ENCODE measurements at places on chromosomes 1 and 21.

GRCh38 chr21:35476621-35477395 lies 427.7 kb upstream of the RUNX1 start:
- DNase-seq = no peak

DNA sequence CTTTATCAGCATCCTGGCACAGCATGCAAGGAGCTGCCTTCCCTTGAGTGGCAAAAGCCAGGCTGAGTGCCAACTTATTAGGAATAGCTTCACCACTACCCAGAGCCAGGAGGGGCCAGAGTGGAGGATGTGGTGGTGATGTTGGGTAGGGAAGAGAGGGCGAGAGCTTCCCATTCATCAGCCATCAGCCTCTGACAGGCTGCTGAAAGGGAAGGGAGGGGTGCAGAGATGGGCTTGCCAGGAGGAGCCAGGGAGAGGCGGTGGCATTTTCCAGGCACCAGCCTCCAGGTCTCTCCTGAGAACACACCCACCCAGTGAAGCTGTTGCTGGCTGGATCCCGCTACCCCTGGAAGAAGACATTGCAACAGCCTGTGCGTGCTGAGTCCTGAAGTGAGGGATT lies 168.5 kb downstream of the ACTL8 start:
- no peak for DNase-seq

- DNase-seq = no peak
Measured at GRCh38 chr1:184724843-184725242, 29.8 kb downstream of the EDEM3 start.

- DNase-seq = no peak
Measured at GRCh38 chr1:201570181-201570885, 31.4 kb downstream of the NAV1 start.

DNA sequence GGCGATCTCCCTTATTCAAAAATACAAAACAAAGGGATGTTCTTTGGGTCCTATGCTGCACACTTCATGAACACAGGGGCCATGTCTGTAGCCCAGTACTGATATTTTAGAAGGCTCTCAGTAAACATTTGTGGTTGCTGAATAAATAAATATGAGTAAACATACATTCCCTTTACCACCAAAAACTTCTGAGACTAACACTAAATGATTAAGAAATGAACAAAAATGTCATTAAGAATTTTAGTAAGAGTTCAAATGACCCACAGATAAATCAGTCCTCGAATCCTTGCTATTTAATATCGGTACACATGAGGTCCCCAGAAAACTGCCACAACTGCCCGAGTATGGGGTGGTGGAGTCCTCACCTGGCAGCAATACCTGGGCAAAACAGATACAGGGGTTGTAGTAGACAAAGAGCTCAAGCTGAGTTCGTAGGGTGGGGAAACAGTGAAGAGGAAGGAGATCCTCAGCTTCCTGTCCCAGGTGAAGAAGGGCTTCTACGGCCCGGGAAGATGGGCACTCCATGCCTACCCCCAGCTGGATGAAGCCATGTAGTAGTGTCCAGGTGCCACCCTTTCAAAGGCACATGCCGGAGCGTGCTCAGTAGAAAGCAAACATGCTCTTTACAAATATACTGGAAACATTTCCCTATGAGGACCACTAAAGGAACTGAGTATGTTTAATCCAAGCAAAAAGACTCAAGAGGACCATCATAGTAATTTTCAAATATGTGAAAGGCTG lies 72.6 kb upstream of the ARHGAP29 start:
- DNase-seq = no peak

GRCh38 chr21:16554503-16554902 lies 824.7 kb downstream of the USP25 start:
- DNase-seq = no peak

GRCh38 chr1:239212811-239213220 lies 173.6 kb upstream of the CHRM3 start:
- no peak for DNase-seq

DNA sequence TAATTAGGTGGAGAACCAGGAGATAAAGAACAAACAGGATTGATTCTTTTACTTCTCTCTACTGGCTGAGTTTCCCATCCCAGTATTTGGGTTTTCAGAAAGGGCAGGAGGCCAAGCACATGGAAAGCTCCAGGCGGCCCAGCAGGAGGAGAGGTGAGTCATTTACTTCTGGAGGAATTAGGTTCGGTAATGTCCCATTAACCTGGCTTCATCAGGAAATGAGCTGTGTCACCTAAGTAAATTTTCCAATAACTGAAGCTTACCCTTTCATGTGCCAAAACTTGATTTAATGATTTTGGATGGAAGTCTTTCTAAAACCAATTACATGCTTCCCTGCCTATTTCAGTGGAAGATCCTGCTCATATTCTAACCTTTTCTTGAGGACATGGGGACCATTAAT lies 257.6 kb upstream of the USP24 start:
- no peak for DNase-seq

- no peak for DNase-seq
Measured at GRCh38 chr21:22277341-22277740, 1279.1 kb downstream of the NCAM2 start.

GRCh38 chr1:197178998-197179397 lies 32.5 kb upstream of the ASPM start:
- DNase-seq = peak; percentile 58

GRCh38 chr1:1167398-1167821 lies 6.3 kb upstream of the TTLL10 start:
- no peak for DNase-seq

GRCh38 chr1:10787286-10787685 lies 9.2 kb downstream of the CASZ1 start:
- DNase-seq = no peak

Measured in bone marrow (tissue), 2 donors.